ENCODE measurements at places on chromosomes 3 and 15.

DNA sequence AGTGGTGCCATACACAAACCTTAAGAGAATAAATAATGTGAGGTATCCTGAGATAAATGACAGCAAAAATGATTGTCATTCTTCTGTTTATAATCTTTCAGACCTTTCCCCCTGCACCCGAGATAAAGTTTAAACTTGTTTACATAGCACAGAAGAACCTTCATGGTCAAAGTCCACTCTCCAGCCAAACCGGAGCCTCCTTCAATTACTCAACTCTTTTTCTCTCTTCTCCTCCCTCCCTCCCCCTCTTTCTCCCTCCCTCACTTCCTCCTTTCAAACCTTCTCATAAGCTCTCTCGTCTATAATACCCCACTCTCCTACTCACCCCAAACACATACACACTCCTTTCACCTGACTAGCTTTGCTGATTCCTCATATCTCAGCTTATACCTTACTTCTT is 198.9 kb downstream of the EFHB start:
- DNase-seq: no peak

- DNase-seq: peak; percentile 35
Observed at GRCh38 chr15:48433226-48433886, 102.1 kb downstream of the DUT start.

GRCh38 chr15:89221543-89221942 is at the start of gene RLBP1:
Gene RLBP1 (minus strand): TSS chr15:89221579. CDS start chr15:89218975, 2,604 bp downstream.
- DNase-seq: no peak

- DNase-seq: no peak
Observed at GRCh38 chr15:96896766-96897165, 566.3 kb downstream of the NR2F2 start.

DNA sequence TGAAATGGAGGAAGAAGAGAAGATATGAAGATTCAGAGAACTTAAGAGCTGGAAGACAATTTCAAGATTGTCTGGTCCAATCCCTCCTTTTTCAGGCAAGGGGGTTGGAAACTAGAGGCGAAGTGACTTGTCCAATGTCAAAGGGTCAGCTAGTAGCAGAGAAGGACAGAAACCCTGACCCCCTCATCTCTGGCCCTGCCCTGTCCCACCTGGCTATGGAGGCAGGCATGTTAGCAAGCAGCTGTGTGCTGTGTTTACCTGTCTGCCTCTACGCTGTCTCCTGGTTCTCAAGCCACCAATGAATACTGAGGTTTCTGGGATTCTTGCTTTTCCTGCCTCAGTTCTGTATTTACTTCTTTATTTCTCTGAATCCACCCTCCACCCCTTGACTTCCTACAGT is 342 bp downstream of the TGM5 start:
- DNase-seq: no peak

GRCh38 chr3:67329358-67329757 is 325.1 kb downstream of the SUCLG2 start:
- DNase-seq: no peak

GRCh38 chr15:78052001-78052401 is 25.5 kb downstream of the TBC1D2B start:
- no peak for DNase-seq

GRCh38 chr3:185656321-185656840 is 70.3 kb downstream of the SENP2 start:
- DNase-seq: peak; percentile 96

DNA sequence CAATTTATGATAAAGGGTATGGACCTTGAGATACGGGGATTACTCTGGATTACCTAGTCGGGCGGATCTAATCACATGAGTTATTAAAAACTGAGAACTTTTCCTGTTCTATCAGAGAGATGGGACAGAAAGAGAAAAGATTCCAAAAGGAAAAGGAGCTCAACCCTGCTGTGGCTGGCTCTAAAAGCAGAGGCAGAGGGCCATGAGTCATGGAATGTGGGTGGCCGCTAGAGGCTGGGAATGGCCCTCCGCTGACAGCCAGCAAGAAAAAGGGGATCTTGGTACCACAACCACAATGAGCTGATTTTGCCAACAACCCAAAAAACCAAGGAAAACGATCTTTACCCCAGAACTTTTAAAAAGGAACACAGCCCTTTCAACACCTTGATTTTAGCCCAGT is 210.0 kb downstream of the MAGI1 start:
- DNase-seq: no peak

GRCh38 chr3:31922962-31923361 is 58.1 kb downstream of the OSBPL10 start:
- DNase-seq: no peak

- no peak for DNase-seq
Observed at GRCh38 chr3:100953103-100953502, 40.1 kb downstream of the ABI3BP start.

GRCh38 chr3:177528306-177529070 is 331.2 kb upstream of the TBL1XR1 start:
- no peak for DNase-seq

DNA sequence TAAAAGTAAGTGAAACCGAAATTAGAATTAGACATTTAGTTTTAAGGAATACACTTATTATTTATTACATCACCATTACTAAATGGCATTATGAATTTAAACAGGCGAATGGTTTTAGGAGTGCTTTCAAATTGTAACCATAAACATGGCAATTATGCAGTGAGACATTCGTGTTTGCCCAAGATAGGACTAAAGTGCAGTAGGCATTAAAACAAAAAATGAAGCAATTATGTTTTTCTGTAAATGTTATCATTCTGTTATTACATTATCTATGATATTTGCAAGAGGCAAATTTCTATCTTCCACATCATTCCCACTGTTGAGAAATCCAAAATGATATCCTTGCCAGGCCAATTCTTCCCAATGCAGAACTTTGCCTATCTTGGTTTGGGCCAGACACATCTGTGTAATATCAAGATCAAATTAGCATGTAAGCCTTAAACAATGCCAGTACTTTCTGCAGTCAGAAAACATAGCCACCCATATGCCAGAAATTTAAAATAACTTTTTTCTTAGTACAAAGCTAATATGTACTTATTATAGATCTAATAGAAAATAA is 156.9 kb downstream of the ATP8B4 start:
- peak; percentile 66 for DNase-seq

DNA sequence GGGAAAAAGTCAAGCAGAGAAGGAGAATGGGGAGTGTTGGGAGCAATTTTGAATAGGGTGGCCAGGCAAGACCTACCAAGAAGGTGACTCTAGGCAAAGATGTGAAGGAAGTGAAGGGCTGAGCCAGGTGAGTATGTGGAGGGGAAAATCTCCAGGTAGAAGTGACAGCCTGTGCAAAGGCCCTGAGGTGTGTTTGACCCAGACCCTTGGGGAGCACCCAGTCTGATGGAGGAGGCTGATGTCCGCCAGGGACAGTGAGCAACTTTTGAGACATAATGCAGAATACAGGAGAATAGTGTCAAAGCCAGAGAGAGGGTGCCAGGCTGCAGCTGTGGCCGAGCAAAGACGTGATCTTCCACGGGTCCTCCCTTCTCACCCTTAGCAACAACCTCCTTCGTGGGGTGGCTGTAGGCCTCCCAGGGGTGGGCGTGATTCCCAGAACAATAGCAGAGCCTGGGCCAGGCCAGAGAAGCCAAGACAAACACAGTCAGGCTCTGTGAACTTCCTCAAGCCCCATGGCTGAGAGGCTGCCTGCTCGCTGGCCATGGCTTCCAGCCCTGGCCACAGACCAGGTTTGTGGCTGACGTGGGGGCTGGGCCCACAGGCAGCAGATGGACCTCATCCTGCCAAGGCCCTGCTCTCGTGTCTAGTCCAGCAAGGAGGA is 58.1 kb downstream of the SLC6A6 start:
- DNase-seq: peak; percentile 86

DNA sequence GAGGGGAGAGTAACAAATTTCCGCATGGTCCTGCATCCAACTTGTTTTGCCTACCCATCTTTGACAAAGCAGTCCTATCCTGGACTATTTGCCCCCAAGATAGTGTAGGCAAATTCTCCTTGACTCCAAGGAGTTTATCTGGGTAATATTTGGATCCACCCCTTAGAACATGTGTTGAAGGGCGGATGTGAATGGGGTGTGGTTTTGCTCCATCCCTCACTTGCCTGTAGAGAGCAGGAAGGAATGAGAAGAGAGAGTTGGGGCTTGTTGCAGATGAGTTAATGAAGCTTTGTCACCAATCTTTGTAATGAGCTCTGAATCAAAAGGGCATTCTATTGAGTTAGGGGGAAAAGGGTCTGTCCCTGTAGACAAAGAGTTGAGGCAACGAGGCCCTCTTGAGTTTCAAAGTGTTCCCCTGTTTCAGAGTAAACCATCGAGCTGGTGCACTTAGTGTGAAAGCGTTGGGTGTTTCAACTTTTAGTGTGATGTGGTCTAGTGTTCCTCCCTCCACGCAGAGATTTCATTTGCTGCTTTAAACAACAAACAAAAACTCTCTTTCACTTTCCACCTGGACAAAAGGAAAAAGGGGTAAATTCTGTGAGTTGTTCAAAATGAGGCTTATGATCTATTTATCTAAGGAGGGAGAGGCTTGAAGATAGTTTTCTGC is 42.2 kb upstream of the PPARG start:
- DNase-seq: no peak

DNA sequence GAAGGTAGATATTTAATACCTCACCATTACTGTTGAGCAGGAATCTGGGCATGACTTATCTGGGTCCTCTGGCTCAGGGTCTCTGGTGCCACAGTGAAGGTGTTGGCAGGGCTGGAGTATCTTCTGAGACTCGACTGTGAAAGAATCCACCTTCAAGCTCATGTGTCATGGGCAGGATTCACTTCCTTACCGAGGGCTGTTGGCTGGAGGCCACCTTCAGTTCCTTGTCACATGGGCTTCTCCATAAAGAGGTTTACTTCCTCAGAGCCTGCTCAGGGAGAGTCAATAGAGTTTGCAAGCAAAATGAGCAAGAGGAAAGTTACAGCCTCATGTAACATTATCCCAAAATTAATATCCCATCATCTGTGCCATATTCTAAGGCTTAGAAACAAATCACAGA is 459.5 kb downstream of the NR2F2 start:
- no peak for DNase-seq

GRCh38 chr3:53067567-53067966 is 21.7 kb upstream of the SFMBT1 start:
- no peak for DNase-seq
